Upper lobe of left lung (tissue), 6 donors: ENCODE measurements at places on chromosomes 12 and 14. TPM values are rescaled to one million over a fixed set of nuclear protein-coding genes. Genes with fewer than 3 reads are reported as not detected.
A peak's percentile ranks its signal among the peaks of the same experiment; 100 is the strongest.

DNA sequence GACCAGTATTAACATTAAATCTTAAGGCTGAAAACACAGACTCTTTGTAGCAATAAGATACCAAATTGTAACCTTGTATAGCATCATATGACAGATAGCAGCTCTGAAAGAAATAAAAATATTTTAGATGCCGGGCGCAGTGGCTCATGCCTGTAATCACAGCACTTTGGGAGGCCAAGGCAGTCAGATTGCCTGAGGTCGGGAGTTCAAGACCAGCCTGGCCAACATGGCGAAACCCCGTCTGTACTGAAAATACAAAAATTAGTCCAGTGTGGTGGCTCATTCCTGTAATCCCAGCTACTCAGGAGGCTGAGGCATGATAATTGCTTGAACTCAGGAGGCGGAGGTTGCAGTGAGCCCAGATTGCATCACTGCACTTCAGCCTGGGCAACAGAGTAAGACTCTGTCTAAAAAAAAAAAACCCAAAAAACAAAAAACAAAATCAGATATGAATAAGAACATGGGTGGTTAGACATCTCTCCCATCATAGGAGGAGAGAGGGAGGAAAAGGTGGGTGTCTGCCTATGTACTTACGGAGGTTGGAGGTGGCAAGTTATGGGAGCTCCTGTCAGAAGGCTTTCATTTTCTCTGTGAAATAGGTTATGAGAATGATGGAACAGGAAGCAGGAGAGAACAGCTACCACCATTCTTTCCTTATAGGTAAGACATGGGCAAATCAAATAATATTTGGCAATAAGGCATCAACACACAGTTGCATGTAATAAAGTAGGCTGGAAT, 7.6 kb upstream of the HEBP1 start:
- no peak for DNase-seq

GRCh38 chr14:103679351-103679750, 35.9 kb downstream of the XRCC3 start:
- DNase-seq = peak; percentile 90

DNA sequence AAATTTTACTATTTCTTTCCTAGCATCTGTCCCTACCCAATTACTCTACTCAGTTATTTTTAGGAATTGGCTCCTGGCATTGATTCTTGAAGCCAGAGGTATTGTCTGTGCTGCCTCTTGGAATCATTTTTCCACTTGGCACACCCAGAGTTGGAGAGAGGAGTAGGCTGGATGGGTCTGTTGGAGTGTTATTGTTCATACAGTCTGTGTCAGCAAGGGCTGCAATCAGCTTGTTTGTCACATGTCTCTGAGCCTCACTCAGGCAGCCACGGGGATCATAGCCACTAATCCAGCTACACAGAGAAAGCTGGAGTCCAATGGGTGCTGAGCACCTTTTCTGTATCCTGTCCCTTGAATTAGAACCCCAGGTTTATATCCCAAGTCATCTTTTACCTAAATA, 176.0 kb upstream of the DYRK2 start:
- no peak for DNase-seq

GRCh38 chr12:88615490-88615889, 35.2 kb upstream of the KITLG start:
- DNase-seq = no peak

DNA sequence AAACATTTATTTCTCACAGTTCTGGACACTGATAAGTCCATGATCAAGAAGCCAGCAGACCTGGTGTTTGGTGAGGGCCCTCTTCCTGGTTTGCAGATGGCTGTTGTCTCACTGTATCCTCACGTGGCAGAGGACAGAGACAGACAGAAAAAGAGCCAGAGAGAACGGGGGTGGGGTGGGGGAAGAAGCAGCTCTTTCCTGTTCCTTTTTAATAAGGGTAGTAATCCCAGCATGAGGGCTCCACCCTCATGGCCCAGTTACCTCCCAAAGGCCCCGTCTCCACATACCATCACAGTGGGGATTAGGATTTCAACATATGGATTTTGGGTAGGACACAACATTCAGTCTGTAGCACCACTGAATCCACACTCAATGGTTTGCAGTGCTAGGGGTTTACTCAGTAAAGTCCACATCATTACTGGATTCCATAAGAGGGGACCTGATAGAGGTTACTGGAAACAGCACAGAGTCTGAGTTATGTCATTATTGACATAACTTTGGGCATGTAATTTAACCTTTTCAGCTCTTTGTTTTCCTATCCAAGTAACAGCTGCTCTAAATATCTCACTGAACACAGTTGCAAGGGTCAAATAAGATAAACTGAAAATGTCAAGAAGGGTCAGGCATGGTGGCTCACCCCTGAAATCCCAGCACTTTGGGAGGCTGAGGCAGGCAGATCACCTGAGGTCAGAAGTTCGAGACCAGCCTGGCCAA, 53.2 kb downstream of the RPAP3 start:
- no peak for DNase-seq

- DNase-seq = peak; percentile 10
Measured at GRCh38 chr14:61701946-61702345, 6.6 kb downstream of the HIF1A start.

DNA sequence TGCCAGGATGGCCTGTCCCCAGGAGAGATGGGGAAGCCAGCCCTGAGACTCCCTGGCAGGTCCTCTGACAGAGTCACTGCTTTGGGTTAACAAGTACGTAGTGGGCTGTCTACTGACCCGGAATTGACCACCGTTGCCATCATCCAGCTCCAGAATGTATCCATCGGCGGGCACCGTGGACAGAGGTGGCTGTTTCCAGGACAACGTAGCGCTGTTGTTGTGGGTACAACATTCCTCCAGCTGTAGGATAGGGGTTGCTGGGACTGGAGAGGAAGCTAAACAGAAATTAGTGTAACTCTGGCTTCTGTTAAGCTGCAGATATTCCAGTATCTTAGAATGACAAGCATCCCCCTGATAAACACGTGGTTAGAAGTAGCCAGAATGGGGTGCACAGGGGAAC, 56.3 kb upstream of the PYGL start:
- no peak for DNase-seq

DNA sequence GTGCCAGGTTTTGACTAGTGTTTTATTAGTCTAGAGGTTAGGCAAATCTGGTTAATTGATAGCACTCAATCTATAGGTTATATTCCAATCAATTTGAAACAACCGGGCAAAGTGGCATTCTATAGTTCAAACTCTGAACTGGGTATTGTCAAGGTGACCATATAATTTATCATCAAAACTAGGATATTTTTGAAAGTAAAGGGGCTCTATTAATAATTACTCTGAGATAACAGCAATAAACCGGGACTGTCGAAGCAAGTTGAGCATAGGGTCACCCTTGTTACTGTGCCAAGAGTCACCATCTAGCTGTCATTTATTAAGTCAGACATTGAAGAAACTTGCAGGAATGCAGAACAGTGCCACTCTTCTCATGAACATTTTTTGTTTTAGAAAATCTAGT, 321.2 kb downstream of the RAD51B start:
- no peak for DNase-seq

GRCh38 chr12:27279826-27280225, 35.7 kb downstream of the STK38L start:
- no peak for DNase-seq

DNA sequence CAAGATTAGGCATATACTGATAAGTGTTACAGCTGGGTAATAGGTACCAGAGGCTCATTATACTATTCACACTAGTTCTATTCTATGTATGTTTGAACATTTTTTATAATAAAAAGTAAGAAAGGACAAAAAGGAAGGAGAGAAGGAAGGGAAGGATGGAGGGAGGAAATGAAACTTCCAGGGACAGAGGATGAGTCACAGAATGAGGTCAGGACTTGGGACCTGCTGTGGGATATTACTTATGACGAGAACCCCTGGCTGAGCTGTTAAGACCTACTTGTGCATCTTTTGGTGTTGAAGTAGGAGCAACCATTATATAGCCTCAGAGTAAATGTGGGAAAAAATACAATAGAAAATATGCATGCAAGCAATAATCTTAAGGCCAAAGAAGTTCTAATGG, 16.7 kb upstream of the TMEM260 start:
- no peak for DNase-seq

GRCh38 chr12:91053951-91054715, 3.7 kb downstream of the KERA start:
- DNase-seq = no peak

DNA sequence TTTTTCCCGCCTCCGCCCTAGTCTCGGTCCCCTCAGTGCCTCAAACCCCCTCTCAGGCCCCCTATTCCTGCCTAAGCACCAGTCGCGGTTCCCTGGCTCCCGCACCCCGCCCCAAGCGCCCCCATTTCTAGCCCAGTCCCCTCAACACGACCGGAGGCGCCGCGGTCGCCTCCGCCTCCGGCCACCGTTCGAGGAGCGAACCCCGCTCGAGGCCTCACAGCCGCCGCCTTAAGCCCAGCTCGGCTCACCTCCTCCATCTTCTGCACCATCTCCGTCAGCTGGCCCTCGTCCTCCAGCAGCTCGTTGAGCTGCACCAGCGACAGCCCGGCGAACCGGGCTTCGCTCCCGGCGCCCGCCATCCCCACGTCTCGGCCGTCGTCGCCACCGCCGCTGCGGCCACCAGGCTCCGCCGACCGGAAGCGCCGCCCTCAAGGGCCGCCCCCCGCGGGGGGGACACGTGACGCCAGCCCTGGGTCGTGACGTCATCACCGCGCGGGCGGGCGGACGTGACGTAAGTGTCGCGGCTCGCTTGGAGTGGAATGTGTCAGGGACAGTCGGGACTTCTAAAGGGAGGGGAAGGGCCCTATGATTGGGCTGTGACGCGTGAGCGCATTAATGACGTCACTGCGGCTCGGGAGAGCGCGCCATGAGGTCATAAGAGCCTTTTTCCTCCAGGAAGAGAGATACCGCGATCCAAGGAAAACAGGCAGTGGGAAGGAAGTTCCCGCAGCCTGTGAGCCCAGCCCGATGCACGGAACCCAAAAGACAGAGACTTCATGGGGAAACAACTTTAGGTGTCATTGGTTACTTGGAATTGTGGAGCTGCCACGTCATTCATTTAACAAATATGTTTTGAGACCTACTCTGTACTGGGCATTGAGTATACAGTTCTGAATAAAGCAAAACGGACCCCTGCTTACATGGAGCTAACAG, at the start of gene VPS37B:
VPS37B (minus strand) TSS at position 421 of the 933 bp plus-strand sequence; CDS start at position 359, 62 bp downstream.
- DNase-seq = peak; percentile 74

DNA sequence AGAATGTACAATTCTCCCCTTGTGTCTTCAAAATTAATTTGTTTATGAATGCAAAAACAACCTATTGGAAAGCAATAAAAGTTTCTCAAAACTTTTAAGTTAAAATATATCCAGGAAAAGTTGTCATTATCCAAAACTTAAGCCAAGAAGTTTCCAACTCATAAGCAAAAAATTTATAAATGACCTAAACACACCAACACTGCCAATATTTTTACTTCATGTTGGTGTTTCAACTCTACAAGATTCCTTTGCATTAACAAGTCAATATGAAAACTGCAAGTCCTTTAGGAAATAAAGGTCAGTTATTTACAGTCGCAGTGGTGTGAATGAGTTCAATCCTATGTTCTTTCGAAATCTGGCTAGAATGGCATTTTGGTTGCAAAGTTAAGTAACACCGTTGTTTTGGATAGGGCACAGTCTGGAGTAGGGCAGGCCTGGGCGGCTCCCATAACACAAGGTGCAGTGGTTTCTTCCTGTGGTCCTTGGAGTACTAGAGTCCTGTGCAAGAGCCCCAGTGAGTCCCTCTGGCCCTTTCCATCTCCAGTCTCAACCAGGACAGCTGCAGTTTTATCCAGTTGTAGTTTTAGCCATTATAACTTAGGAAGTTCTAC, 151.4 kb downstream of the MED13L start:
- no peak for DNase-seq

DNA sequence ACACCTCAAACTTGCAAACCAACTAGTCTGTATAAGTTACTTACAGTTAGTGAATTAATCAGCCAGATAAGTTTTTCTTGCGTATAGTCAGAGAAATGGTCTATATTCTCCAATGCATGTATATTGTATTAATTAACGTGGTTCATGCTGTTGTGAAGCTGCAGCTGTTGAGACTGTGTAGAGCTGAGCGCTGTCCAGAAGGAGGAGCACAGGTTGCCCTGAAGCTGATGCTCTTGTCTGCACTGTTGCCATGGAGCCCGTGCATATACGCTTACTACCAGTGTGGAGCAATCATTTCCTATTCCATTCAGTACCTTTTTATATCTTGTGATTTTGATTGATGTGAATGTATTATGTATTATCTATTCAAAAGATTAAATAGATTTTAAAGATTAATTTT, 74.3 kb upstream of the ARID2 start:
- no peak for DNase-seq

DNA sequence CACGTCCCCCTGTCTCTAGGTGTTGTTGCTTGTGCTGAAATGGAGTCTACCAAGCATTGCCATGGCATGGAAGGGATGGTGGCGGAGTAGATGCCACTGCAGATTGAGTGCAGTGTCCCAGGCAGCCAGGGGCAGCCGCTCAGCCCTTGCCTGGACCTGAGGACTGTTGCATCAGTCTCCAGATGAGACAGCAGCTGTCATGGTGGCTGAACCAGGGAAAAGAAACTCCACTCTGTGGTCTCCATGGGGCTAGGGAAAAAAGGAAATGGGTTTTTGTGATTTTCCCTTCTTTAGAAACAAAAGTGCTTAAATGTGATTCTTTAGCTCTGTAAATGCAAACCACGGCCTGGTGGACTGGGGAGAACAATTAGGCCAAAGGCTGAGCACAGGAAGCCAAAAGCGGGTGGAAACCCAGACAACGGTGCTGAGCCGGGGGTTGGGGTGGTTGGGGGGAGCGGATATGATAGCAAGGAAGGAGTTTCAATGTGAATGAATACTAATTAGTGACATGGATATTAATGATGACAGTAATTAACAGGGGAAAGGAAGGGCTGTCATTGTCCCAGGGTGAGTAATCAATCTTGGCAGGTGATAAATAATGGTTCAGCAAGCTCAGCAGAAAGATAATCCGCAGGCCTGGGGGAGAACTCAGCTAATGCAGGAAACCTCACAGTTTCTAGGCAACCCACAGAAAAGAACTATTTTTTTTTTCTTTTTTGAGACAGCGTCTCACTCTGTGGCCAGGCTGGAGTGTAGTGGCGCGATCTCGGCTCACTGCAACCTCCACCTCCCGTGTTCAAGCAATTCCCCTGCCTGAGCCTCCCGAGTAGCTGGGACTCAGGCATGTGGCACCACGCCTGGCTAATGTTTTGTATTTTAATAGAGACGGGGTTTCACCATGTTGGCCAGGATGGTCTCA, 442.6 kb downstream of the DPF3 start:
- DNase-seq = no peak

GRCh38 chr14:68027276-68027675, 207.7 kb downstream of the RAD51B start:
- no peak for DNase-seq

GRCh38 chr12:113133036-113133435, 2.5 kb downstream of the RASAL1 start:
- DNase-seq = no peak

DNA sequence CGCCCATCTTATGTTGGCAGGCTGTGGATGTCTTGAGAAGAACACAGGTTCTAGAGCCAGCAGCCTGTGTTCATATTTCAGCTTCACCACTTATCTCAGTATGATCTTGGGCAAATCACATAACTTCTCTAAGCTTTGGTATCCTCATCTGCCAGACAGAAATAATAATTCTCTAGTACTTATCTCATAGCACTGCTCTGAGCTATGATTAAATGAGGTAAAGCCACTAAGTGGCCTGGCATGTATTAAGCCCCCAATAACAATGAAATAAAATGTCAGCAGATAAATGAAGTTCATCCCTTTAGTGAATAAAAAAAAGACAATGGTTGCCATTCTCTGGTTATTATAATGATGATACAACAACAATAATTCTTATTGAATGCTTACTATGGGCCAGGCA, 104.9 kb upstream of the EEA1 start:
- DNase-seq = no peak

The FAM181A gene
- 1.6 TPM for total RNA-seq

The KCNA5 gene
- 0.63 TPM for total RNA-seq

The ABCC9 gene
- total RNA-seq = 15.0 TPM

The SLC16A7 gene
- total RNA-seq = 21.3 TPM

The TCL1A gene
- 0.30 TPM for total RNA-seq

The PTPRQ gene
- total RNA-seq = 6.3 TPM

The KRT79 gene
- total RNA-seq = 1.6 TPM
